DMS53 (cell line): ENCODE measurements at places on chromosomes 6 and 20.

DNA sequence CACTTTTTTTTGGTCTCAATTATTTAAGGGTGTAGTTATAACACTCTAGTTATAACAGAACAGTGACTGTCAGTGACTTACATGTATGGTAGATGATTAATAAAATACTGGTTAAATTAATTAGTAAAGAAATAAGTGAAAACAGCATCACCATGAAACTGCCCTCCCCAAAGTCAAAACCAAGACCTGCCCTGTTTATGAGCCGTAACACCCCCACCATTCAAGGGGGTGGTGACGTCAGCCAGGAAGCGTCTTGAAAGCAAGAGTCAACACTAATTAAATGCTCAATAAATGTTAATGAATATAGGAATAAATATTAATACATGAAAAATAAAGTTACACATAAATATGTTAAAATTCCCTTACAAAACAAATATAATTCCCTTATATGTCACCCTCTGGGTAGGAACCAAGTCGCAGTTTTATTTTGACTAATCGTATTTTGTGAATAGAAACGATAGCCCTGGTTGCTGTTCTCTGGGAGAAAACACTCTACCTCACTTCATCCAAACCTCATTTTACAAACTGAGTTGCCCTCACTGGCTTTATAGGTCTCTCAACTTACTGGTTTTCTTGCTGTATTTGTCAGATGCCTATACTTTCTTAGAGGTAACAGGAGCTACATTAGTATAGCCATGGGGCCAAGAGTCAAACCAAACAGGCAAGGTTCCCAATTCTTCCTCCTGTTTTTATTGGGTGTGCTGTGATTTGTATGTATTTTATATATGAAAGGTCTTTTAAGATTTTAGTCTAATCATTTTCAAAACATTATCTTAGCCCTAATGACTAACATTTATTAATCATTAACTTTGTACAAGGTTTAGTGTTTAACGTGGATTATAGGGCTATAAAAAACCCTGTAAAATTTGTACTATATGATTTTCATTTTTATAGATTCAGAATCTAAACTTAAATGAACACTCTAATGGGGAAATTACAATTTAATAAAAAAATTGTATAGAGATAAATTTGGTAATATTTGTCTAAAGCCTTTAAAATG lies 227.9 kb upstream of the IRAK1BP1 start:
- DNase-seq = no peak

GRCh38 chr6:79137671-79138070 lies 59.6 kb upstream of the PHIP start:
- DNase-seq = no peak

GRCh38 chr6:114304304-114304887 lies 38.4 kb downstream of the HS3ST5 start:
- DNase-seq = peak; percentile 54

DNA sequence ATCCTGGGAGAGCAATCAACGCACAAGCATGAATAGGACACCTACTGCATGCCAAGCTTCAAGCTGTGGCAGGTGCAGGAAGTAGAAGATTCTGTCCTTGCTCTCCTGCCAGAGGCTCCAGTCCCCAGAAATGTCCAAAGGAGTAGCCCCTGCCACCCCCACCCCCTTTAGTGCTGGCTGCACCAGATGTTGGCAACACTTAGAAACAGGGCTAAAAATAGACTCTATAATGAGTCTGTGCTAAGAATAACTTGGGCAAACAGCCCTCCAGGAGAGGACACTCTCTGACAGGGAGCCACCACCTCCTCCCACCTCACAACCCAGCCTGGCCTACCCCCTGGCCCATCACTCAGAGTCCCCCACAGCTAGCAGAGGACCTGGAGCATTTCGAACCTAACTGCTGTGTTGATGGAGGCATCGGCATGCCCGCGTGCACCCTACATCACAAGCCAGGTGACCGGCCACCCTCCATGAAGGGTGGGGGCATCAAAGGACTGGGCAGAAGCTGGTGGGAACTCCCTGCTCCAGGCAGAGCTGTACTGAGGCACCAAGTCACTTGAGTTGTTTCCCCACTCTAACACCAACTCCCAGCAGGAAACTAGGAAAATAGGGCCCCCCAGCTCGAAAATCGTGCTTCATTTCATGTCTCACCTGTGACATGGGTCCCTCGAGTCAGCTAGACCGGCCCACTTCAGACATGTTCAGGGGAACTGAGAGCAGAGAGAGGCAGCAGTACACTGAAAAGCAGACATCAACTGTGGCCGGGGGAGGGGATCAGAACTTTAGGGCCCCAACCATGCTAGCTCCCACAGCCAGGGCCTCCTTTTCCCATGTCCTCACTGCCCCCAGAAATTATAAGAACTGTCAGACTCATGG lies 18.7 kb downstream of the TFEB start:
- no peak for DNase-seq

DNA sequence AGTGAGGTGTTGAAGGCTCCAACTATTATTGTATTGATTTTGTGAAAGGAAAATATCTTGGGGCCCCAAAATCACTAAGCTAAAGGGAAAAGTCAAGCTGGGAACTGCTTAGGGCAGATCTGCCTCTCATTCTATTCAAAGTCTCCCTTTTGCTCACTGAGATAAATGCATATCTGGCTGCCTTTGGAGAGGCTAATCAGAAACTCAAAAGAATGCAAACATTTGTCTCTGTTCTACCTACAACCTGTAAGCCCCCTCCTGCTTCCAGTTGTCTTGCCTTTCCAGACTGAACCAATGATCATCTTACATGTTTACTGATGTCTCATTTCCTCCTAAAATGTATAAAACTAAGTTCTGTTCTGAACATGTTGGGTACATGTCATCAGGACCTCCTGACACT lies 125.9 kb downstream of the HTR1B start:
- no peak for DNase-seq
